ENCODE measurements at places on chromosomes 16 and 17. TPM values are rescaled to one million over a fixed set of nuclear protein-coding genes. Genes with fewer than 3 reads are reported as not detected.

CTRB2 gene
- polyA plus RNA-seq = not detected

CCL8 gene
- 0.24 TPM for polyA plus RNA-seq

TM4SF5 gene
- polyA plus RNA-seq = 2.8 TPM

- no peak for DNase-seq
Observed at GRCh38 chr16:70686376-70687101, 686 bp upstream of the MTSS2 start.

- DNase-seq = no peak
Observed at GRCh38 chr16:3594316-3595109, 16.9 kb downstream of the SLX4 start.

DNA sequence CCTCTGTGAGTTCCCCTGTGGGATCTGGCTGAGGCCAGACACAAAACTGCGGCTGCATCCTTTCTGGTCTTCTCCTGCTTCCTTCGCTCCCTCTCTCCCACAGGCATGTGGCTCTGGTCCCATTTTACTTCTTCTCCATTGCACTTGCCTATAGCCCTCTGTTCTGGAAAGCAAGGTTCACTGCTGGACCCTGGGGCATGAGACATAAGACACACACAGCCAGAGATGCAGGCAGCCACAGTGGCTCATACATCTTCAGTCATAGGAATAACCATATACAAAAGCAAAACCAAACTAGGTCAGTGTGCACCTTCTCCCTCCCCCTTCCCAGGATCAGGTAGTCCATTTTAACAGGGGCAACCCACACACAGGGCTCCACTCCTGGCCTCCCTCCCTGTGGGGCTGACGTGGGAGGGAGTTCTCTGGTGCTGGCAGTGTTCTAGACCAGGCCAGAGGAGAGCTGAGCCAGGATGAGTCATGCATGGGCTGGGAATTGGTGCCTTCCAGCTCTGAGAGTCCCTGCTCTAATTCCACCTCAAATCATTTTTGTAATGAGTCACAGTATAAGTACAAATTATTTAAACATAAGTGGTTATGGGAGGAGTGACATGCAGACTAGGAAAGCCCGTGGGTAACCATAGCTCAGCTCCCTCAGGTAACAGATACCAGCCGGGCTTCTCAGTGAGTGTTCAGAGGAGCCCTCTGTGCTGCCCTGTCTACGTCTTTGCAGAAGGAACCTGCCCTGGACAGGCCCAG lies 58.0 kb downstream of the ASIC2 start:
- no peak for DNase-seq

DNA sequence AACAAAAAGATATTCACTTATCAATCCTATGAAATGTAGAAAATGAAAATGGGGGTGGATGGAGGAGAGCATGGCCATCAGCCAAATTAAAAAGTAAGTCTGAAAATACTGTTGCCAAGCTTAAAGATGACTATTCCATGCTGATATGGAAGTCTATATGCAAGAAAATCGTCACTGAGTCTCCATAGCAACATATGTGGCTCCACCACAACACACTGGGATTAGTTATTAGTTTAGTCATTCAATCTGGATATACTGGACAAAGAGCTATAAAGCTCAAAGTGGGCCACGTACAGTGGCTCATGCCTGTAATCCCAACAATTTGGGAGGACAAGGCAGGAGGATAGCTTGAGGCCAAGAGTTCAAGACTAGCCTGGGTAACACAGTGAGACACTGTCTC lies 24.7 kb upstream of the PSMD7 start:
- DNase-seq = no peak
